ENCODE measurements at places on chromosomes 6 and 20.

DNA sequence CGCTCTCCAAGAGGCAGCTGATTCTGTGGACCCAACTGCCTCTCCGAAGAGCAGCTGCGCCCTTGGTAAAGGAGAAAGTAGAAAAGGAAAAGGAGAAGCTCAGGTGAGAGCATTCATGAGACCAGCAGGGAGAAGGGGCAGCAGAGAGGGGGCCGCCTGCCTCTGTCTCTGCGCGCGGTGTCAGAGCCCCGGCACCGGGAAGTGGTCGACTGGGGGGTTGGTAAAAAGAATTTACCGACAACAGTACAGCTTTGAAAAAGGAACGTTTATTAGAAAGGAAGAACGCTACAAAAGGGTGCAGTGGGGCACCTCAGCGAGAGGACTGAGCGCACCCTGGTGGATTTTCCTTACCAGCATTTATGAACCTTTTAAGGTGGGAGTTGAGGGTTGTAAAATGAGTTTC is 61.9 kb downstream of the GPR6 start:
- DNase-seq = peak; percentile 46

- DNase-seq = no peak
These were observed 58.5 kb upstream of the CCDC167 start for GRCh38 chr6:37558168-37558567.

GRCh38 chr6:43742931-43743632 is 26.9 kb upstream of the VEGFA start:
- DNase-seq = no peak

GRCh38 chr20:43564993-43565757 is 6.3 kb downstream of the SGK2 start:
- DNase-seq = no peak

DNA sequence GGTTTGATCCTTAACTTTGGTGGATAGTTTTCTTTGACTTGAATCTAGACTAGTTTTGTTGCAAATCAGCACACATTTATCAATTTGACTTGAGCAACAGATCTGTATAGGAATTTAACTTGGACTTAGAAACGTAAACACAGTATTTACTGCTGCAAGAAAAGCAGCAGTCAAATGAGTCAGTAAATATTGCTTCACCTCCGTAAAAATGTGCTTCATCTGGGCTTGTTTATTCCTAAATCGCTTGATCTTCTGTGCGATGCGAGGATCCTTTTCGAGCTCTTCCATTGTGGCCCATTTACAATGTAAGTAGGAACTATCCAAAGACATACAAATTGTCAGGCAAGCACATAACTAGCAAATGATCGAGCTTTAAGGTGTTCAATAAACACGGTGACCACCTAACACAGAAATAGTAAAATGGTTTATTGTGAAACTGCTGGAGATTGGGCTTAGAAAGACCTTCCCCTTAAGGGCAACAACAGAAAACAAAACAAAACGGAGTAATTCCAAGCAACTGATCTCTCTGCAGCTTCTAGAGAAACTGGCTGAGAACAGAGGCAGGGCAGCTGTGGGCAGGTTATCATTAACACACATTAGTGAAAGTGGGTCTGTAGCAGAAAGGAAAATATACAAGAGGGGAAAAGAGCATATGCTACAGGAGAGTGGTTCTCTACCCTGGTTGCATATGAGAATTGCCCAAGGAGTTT is 120.8 kb downstream of the CHD6 start:
- DNase-seq = no peak

GRCh38 chr6:160978141-160978901 is 13.2 kb upstream of the MAP3K4 start:
- DNase-seq = no peak

- DNase-seq = no peak
These were observed 80.4 kb downstream of the GCLC start for GRCh38 chr6:53464483-53464882.

DNA sequence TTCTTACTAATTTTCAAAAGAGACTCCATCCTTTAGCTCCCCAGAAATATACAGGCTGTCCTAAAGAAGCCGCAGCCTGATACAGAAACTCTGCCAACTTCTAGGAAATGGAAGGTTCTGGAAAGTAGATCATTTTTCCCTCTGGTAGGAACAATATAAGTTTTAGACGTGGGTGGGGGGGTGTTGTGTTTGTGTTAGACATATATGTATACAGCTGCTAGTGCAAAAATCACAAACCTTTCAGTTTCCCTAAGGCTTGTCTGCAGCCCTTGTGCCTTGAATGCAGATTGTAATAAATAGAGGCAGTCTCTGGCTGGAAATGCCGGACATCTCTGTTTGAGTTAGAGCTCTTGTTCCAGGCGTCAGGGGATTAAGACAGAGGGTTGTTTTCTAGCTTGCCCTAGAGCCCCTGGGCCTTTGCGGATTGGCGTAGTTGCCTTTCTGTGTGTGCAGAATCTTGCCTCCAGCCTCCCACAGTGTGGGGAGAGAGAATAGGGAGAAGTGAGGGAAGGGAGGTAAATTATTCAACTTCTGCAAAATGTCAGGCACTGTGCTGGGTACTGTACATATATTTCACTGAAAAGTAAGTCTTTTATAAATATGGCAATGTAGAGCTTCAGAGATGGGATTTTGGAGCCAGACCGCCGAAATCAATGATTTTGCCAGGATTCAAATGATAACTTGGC is 269.7 kb downstream of the PRL start:
- no peak for DNase-seq

GRCh38 chr20:7980332-7981046 is 39.1 kb downstream of the TMX4 start:
- no peak for DNase-seq

- no peak for DNase-seq
These were observed 36.1 kb downstream of the BICRAL start for GRCh38 chr6:42817907-42818306.

- peak; percentile 50 for DNase-seq
These were observed 27.2 kb downstream of the UBE2V1 start for GRCh38 chr20:50085481-50086365.

DNA sequence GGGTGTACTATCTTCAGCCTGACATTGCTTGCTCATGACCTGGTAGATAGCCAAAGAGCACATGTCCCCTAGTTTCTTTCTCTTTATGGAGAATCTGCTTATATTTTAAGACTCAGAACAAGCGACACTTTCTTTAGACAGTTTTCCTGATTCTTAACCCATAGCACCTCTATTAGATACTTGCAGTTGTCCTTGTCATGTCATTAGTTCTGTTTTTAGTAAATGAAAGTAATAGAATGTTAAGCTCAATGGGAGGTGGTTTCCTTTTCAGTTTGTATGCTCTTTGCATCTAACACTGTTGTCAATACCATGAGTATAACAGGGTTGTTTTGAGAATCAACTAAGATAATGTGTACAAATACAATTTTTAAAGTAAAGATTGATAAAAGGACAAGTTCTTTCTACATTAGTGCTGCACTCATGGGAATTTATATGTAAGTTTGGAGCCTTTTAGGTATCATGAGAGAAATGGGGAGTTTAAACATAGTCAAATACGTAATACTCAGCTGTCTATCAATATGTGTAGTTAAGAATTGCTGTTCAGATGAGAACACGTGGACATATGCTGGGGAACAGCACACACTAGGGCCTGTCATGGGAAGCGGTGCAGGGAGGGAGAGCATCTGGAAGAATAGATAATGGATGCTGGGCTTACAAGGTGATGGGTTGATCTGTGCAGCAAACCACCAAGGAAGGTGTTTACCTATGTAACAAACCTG is 124.3 kb downstream of the GRM1 start:
- DNase-seq = no peak

All from CD4-positive, alpha-beta T cell treated with Interleukin-6 at 100 ng/mL for 8 hours (primary cell).